ENCODE measurements at places on chromosomes 1 and 21. TPM values are rescaled to one million over a fixed set of nuclear protein-coding genes. Genes with fewer than 3 reads are reported as not detected.

Gene LCE1C
- total RNA-seq: not detected

Gene CDC7
- 3.5 TPM for total RNA-seq

Gene SMYD3
- total RNA-seq: 24.7 TPM

Gene S100A1
- not detected for total RNA-seq

Gene CDK18
- 18.5 TPM for total RNA-seq

GRCh38 chr1:26158908-26159742 lies at the start of gene FAM110D:
FAM110D (plus strand) TSS chr1:26159079; CDS start chr1:26161292, 2,213 bp downstream.
- H3K4me1 ChIP-seq: peaks cover 15% of the 10 kb centered on the region
- peaks cover 21% of the 10 kb centered on the region for H3K27me3 ChIP-seq
- peak within 1 kb of the TSS; percentile 22 for H3K27ac ChIP-seq

- no peaks in the 10 kb centered on the region for H3K36me3 ChIP-seq
- H3K4me3 ChIP-seq: no peak overlapping the region
- no peak for DNase-seq
- no peak overlapping the region for H3K27ac ChIP-seq
Measured at GRCh38 chr1:208369658-208370057, 125.5 kb upstream of the PLXNA2 start.

GRCh38 chr1:157247005-157247763 lies 109.0 kb upstream of the ETV3 start:
- H3K27ac ChIP-seq: no peak overlapping the region
- no peak overlapping the region for H3K4me3 ChIP-seq
- no peaks in the 10 kb centered on the region for H3K27me3 ChIP-seq
- H3K36me3 ChIP-seq: no peaks in the 10 kb centered on the region

DNA sequence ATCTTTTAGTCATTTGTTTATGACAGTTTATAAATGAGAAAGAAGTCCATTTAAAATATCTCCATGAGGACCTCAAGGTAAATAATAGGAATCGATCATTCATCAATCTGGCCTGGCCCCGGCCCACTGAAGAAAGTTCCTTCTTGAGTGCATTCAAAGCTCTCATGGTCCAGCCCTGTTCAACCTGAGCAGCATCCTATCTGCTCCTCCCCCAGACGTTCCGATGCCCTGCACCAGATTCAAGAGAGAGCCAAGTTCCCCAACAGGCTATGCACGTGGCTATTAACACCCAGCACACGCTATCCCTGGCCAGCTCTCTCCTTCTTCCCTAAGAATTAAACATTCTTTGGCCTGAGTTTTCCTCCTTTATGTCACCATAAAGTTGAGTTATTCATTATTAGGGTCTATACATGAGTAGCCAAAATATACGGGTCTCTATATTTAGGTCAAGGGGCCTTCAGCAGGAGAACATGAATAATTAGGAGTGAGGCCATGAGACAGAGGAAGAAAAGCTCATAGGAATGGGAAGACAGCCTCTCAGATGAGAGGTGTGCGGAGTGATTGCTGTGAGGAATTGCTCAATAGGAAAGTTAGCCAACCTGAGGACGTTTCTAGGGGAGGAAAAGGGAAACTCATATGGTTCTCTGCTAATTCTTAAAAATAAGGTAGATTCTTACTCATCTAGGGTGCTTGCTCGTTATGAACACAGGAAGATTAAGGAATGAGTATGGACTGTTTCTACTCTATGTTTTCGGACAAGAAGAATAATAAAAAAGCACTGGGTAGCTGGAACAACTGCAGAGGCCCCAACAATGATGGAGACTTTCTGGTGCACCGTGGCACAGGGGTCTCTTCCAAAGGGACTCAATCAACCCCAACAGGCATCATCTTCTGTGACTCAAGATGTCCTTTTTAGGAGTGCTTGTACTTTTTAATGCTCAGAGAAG lies 23.6 kb downstream of the RUNX1 start:
- no peaks in the 10 kb centered on the region for H3K4me1 ChIP-seq
- no peak overlapping the region for H3K4me3 ChIP-seq
- H3K27ac ChIP-seq: no peak overlapping the region
- H3K27me3 ChIP-seq: peaks cover 6% of the 10 kb centered on the region
- no peaks in the 10 kb centered on the region for H3K36me3 ChIP-seq
- DNase-seq: no peak

DNA sequence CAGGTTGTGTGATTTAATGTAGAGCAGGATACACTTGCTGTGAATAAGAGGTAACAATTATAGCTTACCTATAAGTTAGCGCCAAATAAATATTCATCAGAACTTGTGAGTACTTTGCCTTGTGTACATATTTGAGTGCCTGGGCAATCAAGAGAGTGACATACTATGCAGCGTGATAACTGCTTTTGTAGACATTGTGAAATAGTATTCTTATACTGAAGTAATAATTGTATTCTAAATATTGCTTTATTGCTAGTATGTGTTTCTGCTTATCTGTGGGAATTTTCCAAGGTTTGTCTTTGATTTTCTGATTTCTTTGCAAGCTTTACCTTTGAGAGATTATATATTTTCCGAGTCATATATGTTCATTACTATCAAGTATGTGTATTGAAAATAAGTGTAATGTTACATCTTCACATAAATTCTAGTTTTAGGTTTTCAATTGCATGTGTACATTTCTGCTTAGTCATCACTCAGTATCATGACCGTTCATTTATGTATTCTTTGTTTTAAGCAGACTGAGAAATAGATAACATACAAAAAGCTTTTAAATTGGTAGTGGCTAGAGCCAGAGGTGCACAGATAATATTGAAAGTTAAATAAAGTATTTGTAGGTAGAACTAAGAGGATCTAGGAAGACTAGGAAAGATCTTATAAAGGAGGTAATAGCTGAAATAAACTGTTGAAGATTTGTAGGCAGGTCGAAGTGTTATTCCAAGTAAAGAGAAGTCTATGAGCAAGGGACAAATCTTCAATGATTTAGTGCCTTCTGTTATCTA lies 19.5 kb downstream of the USP25 start:
- H3K4me1 ChIP-seq: peaks cover 37% of the 10 kb centered on the region
- H3K27ac ChIP-seq: no peak overlapping the region
- H3K36me3 ChIP-seq: no peaks in the 10 kb centered on the region
- no peak for DNase-seq
- H3K4me3 ChIP-seq: no peak overlapping the region
- H3K27me3 ChIP-seq: no peaks in the 10 kb centered on the region

DNA sequence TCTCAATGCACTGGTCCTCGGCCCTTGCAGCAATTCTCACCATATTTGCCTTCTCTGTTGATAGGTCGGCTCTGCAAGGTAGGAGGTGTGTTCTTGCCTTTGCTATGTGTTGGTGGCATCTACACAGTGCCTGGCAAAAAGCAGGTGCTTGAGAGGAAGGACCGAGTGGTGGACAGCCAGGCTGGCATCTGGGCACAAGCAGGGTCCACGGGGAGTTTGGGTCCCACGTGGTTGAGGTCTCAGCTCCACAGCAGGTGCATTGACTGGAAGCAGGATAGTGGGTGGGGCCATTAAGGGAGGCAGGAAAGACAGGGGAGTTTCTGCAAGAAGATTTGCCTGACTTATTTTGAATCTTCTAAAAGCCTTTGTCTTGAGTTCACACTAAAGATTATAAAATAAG lies 81.2 kb upstream of the WNT4 start:
- no peaks in the 10 kb centered on the region for H3K27me3 ChIP-seq
- no peaks in the 10 kb centered on the region for H3K36me3 ChIP-seq
- no peak for DNase-seq
- H3K4me3 ChIP-seq: no peak overlapping the region

DNA sequence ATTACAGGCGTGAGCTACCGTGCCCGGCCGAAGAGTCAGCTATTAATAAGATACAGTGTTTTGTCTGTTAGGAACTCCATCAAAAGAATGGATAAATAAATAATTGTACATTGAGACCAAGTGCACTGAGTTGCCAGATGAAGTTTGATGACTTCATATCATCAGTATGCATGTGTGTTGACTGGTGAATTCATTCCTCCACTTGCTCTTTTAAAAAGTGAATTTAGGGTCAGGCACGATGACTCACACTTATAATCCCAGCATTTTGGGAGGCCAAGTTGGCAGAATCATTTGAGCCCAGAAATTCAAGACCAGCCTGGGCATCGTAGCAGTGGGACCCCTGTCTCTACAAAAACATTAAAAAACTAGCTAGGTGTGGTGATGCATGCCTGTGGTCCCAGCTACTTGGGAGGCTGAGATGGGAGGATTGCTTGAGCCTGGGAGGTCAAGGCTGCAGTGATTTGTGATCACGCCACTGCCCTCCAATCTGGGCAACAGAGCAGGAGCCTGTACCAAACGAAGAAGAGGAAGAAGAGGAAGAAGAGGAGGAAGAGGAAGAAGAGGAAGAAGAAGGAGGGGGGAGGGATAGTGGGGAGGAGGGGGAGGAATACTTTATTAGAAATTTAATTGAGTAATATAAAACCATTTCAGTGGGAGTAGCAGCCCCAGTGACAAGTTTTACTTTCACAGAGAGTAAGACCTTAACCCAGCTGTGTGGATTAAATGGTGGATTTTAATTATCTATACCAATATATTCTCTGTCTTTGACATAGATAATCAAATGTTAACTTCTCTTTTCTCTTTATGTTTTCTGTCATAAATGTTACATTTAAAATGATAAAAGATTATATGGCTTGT lies 74.9 kb downstream of the CCDC18 start:
- no peak overlapping the region for H3K4me3 ChIP-seq
- no peak overlapping the region for H3K27ac ChIP-seq
- DNase-seq: no peak
- no peaks in the 10 kb centered on the region for H3K36me3 ChIP-seq
- no peaks in the 10 kb centered on the region for H3K27me3 ChIP-seq

DNA sequence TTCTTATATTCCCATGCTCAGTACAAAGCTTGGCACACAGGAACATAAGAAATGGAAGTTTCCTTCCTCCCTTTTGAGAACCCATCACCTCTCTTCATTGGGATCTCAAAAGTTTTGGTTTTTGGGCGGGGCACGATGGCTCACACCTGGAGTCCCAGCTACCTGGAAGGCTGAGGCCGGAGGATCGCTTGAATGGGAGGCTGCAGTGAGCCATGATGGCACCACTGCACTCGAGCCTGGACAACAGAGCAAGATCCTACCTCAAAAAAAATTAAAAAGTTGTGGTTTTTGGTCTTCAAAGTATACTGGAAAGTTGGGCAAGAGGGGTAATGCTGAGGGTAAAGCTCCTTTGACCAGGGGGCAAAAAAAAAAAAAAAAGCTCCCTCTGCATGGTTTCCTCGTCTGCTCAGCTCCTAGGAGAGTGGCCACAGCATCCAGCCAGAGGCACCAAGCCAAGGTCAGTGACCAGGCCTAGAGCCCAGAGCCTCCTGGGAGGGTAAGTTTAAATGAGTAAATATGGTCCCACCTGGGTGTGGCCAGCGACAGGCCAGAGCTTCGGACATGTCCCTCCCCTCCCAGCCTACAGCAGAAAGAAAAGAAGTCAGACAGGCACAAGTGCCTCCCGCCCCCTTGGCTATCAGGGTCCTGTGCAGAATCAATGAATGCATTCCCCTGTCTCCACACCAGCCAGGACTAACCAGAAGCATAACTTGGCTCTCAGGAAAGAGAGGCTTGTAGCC lies 5.0 kb downstream of the MEF2D start:
- H3K36me3 ChIP-seq: no peaks in the 10 kb centered on the region
- peak; percentile 83 for DNase-seq
- H3K4me1 ChIP-seq: peaks cover 84% of the 10 kb centered on the region
- no peaks in the 10 kb centered on the region for H3K27me3 ChIP-seq
- H3K27ac ChIP-seq: peak overlapping the region; percentile 53

GRCh38 chr1:212596798-212597197 lies 11.8 kb upstream of the ATF3 start:
- H3K4me3 ChIP-seq: no peak overlapping the region
- H3K36me3 ChIP-seq: no peaks in the 10 kb centered on the region
- no peaks in the 10 kb centered on the region for H3K27me3 ChIP-seq

- H3K4me3 ChIP-seq: no peak overlapping the region
- H3K27ac ChIP-seq: no peak overlapping the region
- no peaks in the 10 kb centered on the region for H3K27me3 ChIP-seq
- no peaks in the 10 kb centered on the region for H3K36me3 ChIP-seq
- no peak for DNase-seq
- H3K4me1 ChIP-seq: peaks cover 21% of the 10 kb centered on the region
Measured at GRCh38 chr1:41485605-41486004, 1.1 kb upstream of the EDN2 start.

- DNase-seq: no peak
- no peak overlapping the region for H3K4me3 ChIP-seq
- H3K27me3 ChIP-seq: no peaks in the 10 kb centered on the region
- no peaks in the 10 kb centered on the region for H3K36me3 ChIP-seq
Measured at GRCh38 chr1:41925712-41926111, 7.0 kb upstream of the HIVEP3 start.

GRCh38 chr1:112950426-112950825 lies 5.6 kb downstream of the SLC16A1 start:
- H3K4me3 ChIP-seq: no peak overlapping the region
- H3K4me1 ChIP-seq: peaks cover 12% of the 10 kb centered on the region
- no peak for DNase-seq
- H3K27ac ChIP-seq: no peak overlapping the region

DNA sequence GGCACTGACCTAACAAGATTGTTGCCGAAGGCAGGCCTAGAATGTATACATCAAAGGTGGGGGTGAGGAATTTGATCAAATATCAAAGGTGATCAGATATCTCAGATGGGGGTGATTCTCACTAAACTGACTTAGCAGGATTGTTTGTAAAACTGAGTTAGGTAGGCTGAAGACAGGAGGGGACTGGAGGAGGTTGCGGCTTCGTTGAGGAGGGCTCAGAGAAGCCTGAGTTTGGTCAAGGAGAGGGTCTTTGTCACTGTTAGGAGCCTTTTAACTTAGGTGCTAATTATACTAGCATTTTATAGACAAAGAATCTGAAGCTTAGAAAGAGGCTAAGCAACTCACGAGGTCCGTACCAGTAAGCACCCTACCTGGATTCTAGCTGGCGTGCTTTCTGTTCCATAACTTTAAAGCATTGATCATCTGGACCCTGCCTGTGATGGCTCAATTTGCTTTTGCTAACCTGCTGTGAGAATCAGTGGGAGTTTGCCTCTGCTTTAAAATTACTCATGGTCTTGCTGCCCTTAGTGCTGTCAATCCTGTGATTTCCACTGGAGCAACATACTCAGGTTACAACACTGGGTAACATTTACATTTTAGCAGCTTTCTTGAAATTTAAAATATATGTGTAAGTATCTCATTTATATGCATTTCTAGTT lies 49.8 kb downstream of the ITSN1 start:
- no peak overlapping the region for H3K27ac ChIP-seq
- no peak for DNase-seq
- no peaks in the 10 kb centered on the region for H3K36me3 ChIP-seq
- no peaks in the 10 kb centered on the region for H3K27me3 ChIP-seq

Measured in adrenal gland (tissue), 19 donors.